ENCODE measurements at places on chromosomes 3 and 15. TPM values are rescaled to one million over a fixed set of nuclear protein-coding genes. Genes with fewer than 3 reads are reported as not detected.

- DNase-seq, result peak; percentile 40
Measured at GRCh38 chr3:67018105-67018788, 20.1 kb downstream of the KBTBD8 start.

The C2CD4B gene
- 4.0 TPM for total RNA-seq

GRCh38 chr15:101651554-101652097 is 555 bp downstream of the TM2D3 start:
- DNase-seq, result no peak

DNA sequence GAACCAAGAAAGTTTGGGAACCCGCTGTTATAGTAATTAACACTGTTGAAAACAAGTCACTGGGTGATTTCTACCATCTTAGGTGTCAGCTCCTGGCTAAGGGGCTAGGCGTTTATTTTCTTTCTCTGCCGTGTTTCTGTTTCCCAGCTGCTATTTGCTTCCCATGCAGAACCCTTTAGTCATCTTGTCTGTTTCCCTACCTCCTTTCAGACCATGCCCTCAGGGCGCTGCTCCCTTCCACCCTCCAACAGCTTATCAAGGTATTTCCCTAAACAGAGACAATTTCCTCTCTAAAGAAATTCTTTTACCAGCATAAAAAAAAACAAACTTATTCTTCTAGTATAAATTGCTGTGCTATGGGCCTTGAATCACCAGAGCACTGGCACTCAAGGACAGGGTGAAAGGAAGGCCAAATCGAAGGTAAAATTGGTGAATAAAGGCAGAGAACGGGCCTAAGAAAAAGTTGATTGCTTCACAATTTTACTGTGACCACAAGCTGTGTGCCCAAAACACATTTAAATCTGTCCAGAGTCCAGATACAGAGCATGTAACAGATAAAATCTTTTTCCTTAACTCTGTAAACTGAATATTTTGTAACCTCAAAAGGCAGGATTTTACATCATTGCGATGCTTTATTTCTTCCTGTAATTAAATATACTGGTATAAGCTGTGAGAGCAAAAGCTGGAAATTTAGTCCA is 319.2 kb downstream of the ZNF621 start:
- DNase-seq, result no peak

GRCh38 chr3:117219296-117219695 is 509.7 kb downstream of the TUSC7 start:
- no peak for DNase-seq

DNA sequence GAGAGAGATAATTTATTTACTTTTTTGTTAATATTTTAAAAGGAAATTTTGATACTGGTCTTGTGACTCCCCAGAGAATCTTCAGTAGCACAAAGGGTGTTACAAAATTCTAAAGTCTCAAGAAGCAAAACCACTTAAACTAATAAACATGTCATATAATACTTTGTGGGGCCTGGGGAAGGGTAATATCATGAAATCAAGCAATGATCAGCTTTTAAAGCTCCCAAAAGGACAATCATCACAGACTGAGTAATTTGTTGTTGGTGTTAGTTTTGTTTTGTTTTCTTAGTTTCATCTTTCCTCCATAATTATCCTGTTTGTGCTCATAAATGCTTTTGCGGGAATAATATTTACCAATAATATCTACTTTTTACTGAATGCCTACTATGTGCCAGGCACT is 55.0 kb downstream of the TMEM212 start:
- no peak for DNase-seq

The PLSCR5 gene
- not detected for total RNA-seq

The IL12A gene
- 2.3 TPM for total RNA-seq

The TUSC7 gene
- not detected for total RNA-seq

DNA sequence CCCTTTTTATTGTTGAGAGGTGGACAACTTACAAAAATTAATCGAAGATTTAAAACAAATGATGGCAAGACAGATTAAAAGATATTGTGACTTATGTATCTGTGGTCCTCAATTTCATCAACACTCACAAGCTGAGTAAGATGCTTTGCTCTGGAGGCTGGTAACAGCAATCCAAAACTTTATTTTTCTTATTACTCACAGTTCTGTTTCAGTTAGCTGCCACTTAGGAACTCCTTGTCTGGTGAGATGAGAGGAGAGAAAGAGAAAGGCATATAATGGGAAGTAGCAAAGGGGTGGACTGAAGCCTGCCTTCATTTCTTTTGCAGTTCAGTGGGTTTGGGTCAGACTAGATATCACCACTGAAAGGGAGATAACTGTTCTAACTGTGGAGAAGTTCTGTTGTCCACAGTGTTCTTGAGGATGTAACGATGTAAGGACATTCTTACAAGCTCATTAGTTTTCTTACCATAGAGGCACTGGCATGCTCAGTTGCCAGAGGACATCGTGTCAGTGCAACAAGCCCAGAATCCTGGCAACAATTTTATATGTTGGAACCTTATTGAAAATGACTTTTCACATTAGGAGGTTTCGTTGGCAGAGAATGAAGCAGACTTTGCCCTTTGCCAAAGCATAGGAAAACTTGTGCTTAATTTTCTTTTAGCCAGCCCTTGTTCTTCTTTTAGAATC is 93.6 kb downstream of the PLCL2 start:
- DNase-seq, result no peak

DNA sequence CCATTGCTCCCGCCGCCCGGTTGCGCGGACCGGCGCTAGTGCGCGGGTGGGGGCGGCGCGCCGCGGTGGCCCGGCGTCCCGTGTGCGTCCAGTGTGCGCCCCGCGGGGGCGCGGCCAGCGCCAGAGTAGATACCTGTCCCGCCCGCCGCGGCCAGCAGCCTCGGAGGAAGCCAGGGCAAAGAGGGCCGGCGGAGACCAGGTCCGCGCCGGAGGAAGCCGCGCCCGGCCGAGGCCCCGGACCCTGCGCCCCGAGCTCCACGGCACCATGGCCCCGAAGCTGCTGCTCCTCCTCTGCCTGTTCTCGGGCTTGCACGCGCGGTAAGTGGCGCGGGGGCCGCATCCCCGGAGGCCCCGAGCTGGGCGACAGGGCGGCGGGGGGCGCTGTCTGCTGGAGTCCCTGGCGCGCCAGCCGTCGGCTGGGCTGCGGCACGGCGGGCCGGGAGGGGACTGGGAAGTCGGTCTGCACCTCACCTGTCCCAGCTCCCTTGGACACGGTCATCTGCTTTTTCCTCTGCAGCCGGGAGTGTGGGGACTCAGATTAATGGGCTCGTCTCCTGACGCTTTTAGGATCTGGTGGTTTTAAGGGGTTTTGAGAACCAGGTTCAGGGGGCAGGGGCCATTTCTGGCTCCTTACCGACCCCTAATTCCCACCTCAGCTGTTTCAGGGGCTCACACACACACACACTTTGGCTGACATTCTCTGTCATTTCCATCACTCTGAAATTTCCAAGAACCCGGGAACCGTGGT is 464 bp downstream of the GABRG3 start:
- no peak for DNase-seq

DNA sequence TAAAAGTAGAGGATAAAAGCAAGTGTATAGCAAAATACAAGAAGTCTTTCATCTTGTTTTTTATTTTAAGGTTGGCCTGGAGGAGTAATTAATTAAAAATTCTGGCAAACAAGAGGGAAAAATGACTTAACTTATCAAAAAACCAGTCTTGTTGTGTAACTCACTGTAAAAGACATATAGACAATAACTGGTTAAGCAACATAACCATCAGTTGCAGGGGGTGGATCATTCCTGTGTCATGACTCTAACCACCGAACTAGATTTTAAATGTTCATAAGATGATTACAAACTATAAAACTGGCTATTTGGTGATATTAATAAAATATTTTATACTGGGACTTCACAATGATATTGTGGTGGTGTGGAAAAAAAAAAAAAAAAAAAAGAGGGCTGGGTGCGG is 130.6 kb downstream of the STAG1 start:
- no peak for DNase-seq

DNA sequence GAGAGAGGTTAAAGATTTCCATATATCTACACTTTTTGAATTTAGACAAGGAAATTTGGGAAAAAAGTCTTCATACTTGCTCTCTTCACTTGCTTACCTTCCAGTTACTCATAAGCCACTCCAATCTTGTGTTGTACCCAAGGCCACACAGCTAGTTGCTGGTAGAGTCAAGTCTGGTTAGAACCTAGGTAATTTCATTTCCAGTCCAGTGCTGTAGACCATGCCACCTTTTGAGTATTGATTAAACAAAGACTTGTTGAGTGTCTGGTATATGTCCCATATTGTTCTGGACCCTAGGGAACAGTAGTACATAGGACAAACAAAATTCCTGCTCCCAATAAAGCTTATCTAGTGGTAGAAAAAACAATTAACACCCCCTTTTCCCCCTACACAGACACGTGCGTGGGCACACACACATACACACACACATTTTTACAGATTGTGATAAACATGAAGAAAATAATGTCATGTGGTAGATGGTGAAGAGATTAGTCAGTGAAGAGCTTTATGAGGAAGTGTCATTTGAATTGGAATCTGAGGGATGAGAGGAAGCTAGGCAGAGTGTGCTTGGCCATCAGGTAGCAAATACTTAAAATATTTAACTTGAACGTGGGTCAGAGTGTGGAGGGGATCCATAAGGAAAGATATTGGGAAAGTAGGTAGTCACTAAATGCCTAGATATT is 2.1 kb downstream of the CMC1 start:
- no peak for DNase-seq

DNA sequence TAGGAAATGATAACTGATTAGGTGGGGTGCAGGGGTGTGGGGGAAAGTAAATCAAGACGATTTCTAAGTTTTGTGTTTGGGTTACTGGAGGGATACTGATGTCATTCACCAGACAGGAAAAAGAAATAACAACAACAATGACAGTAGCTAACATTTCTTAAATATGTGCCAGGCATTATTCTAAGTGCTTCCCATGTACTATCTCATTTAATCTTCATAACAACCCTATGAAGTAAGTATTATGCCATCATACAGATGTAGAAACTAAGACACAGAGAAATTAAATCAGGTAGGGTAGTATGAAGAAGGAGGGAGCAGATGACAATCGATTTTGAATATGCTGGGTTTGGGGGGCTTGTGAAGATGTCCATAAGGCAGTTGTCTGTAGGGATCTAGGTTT is 13.3 kb downstream of the MYO5A start:
- DNase-seq, result no peak

GRCh38 chr3:195061756-195062655 is 209.0 kb downstream of the XXYLT1 start:
- no peak for DNase-seq

DNA sequence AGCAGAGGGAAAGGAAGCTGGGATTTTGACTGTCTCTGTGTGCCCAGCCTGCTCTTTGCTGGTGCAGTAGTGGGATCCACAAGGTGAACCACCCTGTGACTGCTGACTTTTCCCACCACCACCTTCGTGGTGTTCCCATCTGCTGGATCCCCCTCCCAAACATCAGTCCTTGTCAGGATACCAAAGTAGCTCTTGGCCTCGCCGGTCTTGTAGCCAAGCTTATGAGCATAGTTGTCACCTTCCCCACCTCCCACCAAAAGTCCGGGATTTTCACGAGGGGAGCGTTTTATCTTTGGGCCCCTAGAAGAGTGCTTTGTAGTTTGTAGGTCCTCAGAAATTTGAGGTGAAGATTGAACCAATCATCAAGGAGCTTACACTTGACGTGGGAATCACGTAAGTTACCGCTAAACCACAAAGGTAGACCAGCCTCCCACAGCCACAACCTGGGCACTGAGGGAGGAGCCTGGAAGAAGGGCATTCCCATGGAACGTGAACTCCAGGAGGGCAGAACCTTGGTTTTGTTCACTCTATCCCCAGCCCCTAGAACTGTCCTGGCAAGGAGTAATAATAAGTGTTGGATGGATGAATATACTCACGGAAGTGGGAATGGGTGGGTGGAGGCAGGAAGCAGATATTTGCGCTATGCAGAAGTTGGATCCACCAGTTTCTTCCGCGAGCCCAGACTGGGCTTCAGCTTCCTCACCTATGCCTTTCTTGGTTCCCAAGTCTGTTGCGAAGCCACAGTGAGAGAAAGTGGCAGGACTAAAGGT is 814 bp upstream of the TEX264 start:
- no peak for DNase-seq

The FSTL1 gene
- total RNA-seq, result 158 TPM

DNA sequence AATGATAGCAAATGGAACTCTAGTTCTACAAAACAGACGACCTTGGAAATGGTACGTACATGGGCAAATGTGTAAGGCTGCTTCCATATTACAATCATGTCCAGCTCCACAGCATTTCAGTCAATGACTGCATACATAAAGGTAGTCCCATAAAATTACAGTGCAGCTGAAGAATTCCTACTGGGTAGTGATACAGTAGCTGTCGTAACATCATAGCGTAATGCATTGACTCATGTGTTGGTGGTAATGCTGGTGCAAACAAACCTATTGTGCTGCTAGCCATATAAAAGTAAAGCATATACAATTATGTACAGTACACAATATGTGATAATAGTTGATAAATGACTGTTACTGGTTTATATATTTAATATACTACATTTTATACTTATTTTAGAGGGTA is 18.5 kb downstream of the TTC23 start:
- no peak for DNase-seq

The LRRC15 gene
- total RNA-seq, result 0.81 TPM

GRCh38 chr3:9224490-9224889 is 25.0 kb downstream of the SRGAP3 start:
- no peak for DNase-seq

DNA sequence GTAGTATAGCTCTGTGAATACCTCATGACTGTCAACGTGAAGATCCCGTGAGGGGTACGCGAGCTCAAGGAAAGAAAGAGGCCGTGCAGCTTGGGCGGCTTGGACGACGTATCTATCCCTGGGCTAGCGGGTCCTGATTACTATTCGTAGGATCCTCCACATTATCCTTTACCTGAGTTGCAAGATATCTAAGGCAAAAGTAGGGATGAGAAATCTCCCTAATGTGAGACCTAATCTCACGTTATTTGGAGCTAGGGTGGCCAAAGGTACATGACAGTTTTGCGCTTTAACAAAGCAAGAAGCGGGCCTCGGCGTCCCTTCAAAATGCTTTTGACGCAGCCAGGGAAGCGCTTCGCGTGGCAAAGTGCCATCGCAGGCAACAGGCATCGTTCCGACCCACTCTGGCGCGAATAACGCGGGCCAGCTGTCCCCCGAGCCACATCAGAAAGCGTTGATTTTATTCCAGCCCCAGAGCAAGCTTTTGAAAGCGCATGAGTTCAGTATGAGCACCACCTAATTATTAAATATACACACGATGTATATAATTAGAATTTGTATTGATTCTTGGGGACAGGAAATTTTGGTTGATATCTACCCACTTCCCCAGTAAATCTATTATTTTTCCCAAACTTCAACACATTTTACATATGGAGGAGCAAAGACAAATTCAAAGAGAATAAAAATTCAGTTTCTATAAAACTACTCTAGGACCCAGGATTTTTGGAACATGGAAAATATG is 2.5 kb upstream of the EOMES start:
- no peak for DNase-seq

DNA sequence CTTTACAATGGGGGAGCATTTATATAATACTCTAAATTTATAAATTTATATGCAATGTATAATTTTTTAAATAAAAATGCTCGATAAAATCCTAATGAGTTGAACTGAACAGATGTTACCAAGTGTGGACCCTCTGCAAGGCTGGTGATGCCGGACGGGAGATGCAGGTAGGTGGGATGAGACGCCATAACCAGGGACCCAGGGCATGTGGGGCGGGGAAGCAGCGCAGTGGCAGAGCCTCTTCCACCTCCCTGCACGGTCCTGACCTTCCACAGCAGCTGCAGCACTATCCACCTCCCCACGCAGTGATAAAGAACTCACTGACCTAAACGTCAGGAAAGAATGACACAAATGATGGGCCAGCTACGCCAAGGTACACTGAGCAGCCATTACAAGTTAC is 12.8 kb downstream of the PCSK6 start:
- no peak for DNase-seq

- no peak for DNase-seq
Measured at GRCh38 chr3:179852142-179852905, 184.4 kb downstream of the PEX5L start.

The FOXL2 gene
- total RNA-seq, result not detected

GRCh38 chr15:73357999-73358665 is 10.6 kb downstream of the HCN4 start:
- no peak for DNase-seq
